SJSA1 (cell line): ENCODE measurements at places on chromosomes 7 and 10.

DNA sequence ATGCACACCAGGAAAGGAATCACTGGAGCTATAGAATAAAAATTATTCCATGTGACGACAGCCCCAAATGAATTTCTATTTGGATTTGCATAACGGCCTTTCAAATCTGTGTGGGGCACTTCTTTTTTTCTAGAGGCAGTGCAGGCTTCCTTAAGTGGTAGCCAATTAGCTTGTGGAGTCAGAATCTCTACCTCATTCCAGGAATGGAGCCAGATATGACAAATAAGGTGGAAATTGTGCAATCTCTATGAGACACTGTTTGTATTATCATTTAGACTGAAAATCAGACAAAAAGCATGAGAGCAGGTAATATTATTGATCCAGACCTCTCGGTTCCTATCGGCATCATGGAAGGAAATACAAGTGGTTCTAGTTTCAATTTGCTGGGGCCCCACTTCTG is 78.7 kb downstream of the BEND7 start:
- no peak for DNase-seq

- DNase-seq = peak; percentile 75
These were observed 120.6 kb downstream of the LYZL1 start for GRCh38 chr10:29409241-29410054.

DNA sequence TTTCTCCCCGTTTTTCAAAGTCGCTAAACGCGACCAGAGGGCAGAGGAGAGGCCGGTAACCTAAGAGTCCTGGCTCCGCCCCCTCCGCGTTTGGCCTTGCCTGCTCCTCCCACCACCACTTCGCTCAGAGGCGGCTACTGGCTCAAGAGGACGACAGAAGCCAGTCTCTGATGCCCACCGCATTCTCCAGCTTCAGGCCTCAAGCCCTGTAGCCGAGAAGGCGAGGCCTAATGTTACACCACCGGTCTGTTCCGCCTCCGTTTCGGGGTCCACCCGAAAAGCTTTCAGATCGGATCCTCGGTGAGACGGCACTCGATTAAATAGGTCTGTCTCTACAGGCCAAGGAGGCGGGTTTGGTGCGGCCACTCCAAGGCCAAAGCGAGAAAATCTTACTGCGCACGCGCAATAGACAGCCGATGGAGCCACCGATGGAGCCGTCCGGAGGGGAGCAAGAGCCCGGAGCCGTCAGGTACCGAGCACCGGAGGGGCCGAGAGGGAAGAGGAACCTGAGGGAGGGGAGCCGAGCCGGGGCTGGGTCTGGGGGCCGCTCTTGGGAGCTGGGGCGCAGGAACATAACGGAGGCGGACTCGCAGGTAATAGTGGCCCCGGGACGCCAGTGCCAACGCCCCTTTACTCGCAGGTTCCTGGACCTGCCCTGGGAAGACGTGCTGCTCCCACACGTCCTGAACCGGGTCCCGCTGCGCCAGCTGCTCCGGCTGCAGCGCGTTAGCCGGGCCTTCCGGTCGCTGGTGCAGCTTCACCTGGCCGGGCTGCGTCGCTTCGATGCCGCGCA is at the start of gene FBXL15:
TSS of gene FBXL15 (plus strand) at position 123 of the 793 bp plus-strand sequence. CDS start at position 417, 294 bp downstream.
- DNase-seq = peak; percentile 97

DNA sequence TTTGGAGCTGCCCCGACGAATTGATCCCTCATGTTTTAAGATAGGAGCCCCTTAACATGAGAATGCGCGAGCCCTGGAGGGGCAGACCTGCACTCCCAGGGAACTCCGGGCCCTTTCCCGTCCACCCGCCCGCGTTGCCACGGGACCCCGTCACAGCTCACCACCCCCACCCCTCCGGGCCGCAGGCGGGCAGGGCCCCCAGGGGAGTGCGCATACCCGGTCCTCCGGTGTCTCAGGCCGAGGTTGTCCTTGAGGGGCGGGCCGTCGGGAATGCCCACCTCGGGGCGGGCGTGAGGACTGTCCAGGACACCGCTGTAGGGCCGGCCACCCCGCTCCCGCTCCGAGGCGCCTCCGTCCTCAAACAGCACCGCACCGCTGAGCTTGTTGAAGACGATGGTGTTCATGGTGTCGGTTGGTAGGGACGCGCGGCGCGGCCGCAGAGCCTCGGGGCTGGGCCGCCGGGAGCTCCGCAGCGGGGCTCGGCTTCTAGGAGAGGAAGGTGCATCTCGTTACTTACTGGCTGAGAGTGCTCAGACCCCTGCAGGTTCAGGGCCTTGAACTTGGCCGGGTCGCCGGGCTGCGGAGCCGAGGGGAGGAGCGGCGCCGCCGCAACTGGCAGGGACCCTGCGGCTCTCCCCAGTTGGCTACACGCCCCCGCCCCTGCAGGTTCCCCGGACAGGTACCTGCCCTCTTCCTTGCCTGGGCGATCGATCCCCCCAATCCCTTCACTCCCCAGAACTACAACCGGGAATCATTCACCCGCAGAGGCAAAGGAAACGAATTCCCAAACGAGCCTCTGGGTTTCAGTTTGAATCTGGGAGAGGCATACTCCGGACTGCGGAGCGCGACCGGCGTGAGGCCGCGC is 2.4 kb downstream of the MKX start:
- peak; percentile 12 for DNase-seq

DNA sequence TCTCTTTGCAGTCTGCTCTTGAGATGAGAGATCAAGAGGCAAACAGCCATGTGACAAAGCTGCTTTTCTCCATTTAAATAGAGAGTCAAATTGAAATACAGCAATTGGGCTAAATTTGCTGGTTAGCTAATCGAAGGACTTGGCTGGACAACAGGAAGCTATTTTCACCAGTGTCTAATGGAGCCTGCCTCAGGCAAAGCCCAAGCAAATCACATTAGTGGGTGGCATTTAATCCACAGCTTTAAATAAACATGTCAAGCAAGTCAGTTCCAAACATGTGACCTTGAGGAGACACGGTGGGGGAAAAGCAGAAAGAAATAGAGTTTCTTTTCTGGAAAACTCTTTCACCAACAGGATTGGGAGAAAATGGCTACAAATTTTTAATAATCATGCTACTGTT is 180.5 kb upstream of the AOAH start:
- DNase-seq = no peak

DNA sequence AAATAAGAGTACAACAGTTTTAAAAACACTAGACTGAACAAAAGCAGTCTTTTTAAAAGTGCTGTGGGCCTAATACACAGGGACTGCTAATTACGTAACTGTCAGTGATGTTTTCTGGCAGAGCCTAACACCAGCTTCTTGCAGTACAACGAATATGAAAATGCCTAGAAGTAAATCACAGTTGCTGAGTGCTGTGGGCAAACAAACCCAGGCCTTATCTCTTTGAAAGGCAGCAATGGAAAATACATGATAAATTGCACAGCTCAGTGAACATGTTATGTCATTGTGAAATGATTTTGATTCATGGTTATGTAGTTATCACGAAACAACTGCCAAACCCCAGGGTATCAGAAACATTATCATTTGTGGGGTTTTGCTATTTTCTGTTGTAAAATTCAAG is 428.4 kb downstream of the GFRA1 start:
- no peak for DNase-seq

GRCh38 chr7:110592557-110592956 is 498.4 kb upstream of the LRRN3 start:
- DNase-seq = no peak

DNA sequence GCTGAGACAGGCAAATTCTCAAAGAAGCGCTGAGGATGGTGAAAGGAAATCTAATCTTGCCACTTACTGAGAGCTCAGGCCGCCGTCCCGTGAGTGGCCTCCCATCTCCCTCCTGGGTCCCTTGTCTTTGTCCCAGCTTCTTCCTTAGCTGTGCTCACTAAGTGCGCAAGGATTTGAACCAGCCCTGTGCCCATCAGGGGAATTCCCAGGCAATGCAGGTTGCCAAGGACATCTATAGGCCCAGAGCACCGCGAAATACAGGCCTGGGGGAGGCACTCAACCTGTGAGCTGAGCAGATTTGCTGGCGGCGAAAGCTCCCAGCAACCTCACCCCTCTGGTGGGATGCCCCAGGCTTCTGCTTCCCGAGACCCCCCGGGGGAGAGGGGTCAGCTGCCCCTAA is 64.8 kb downstream of the OAT start:
- no peak for DNase-seq

- DNase-seq = no peak
These were observed 84.3 kb upstream of the ADRB1 start for GRCh38 chr10:113959383-113959760.

DNA sequence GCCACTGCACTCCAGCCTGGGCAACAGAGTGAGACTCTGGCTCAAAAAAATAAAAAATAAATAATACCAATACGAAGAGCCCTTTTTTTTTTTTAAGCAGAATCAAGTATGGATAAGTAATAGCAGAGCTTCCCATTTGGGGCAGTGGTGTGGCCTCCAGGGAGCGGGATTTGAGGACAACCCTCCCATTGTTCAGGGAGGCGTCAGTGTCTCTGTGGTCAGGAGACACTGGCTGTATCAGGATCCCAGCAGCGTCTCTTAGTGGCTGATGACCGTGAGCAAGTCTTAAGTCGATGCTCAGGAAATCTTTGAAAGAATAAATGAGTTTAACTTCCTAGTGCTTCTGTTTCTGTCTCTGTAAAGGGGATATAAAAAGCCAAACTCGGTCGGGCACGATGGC is 25.2 kb upstream of the SH2B2 start:
- no peak for DNase-seq

GRCh38 chr7:2903682-2904162 is 59.6 kb upstream of the GNA12 start:
- DNase-seq = no peak

DNA sequence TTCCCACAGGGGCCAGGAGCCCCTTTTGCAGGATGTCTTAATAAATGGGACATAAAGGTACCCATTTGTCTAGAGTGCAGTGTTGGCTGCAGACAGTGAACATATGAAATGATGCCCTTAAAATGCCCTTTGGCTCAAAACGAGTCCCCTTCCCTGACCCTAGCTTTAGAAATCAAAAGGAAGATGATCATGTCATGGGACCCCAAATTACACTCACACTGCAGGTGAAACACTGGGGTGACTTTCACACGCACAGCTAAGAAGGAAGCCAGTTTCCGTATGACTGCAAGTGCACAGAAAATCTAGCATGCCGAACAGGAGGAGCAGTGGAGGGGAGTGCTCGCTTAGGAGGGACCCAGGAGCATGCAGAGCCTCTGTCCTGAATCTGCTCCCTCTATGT is 154.5 kb upstream of the KLF14 start:
- no peak for DNase-seq

GRCh38 chr7:11988186-11988585 is 156.2 kb upstream of the THSD7A start:
- DNase-seq = no peak

DNA sequence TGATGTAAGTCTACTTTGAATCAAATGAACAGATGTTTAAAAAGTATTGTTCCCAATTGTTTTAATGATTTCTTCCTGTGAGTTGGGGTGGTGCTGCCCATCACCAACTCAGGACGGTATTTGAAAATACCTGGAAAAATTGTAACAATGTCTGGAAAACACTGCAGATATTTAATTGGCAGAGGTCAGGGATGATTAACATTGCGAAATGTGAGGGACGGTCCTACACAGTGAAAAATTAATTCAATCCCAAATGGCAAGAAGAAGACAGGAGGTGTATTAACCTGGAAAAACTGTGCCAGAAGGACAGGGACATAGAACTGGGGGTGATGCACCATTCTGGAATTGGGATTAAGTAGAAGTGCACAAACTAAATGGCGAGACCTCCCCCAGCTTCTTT is 29.6 kb downstream of the ANKIB1 start:
- DNase-seq = no peak

DNA sequence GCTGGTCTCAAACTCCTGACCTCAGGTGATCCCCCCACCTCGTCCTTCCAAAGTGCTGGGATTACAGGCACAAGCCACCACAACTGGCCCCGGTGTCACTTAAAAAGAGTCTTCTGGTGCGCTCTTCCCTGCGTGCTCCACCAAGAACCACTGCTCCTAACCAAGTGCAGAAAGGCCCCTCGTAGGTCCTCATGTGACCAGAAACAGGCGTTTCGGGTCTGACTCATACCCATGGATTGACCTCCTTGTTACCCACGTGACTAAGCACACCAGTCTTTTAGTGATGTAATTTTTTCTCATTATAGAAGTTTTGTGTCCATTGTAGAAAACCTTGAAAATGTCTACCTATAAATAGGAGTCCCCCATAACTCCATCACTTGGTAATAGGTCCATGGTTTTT is 13.9 kb downstream of the FKBP6 start:
- DNase-seq = no peak

- no peak for DNase-seq
These were observed 211.2 kb downstream of the GLI3 start for GRCh38 chr7:42025635-42026375.

DNA sequence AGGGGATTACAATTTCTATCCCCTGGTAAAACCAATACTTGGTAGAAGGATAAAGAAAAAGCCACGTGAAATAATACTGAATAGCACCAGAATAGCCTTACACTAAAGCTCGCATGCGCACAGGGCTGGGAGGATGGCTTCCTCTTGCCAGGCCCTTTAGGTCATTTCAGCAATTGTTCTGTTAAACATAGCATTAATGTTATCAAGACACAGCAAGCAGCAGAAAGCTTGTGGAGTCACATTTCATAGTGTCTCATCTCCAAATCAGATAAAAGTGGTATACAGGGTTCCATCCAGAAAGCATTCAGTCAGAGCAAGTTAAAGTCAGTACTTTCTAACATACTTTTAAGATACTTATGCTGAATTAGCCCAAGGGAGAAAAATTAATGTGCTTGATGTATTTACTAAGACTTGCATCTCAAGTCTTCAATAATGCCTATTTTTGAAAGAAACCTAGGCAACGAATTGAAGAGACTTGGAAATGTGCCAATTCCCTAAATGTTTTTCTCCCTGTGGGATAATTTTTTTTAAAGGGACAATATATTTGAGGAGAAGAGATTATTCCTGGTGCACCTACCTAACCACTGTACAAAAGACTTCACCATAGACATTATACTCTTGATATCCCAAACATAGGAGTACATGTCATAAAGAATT is 14.3 kb upstream of the NPM3 start:
- no peak for DNase-seq

DNA sequence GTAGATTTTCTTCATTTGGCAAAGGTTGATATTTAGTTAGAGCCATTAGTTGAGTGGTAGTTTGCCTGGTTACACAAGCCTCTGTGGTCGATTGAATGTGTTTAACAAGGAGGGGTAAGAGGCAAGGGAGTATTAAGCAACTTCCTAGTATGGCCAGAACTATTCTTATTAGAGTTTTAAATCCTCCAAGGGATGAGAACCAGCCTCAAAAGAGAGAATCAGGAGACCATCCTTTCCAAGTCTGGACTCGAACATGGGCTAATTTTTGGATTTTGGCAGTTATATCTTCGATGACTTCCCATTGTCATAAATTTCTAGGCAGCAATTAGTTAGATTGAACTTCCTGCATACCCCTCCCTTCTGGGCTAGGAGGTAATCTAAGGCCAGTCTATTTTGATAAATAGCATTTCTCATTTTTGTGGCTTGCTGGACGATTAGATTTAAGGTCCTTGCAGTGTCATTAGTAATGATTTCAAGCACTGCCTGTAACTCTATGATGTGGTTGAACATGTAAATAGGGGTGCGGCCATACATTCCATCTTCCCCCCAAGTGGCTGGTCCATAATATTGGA is 219.5 kb upstream of the KCND2 start:
- no peak for DNase-seq
